ENCODE measurements at places on chromosomes 2 and 18.

GRCh38 chr18:6376433-6377229 is 38.1 kb downstream of the L3MBTL4 start:
- DNase-seq: no peak

- no peak for DNase-seq
Measured at GRCh38 chr2:209911486-209911885, 91.0 kb upstream of the RPE start.

GRCh38 chr18:34841891-34842290 is 131.8 kb downstream of the DTNA start:
- DNase-seq: no peak

DNA sequence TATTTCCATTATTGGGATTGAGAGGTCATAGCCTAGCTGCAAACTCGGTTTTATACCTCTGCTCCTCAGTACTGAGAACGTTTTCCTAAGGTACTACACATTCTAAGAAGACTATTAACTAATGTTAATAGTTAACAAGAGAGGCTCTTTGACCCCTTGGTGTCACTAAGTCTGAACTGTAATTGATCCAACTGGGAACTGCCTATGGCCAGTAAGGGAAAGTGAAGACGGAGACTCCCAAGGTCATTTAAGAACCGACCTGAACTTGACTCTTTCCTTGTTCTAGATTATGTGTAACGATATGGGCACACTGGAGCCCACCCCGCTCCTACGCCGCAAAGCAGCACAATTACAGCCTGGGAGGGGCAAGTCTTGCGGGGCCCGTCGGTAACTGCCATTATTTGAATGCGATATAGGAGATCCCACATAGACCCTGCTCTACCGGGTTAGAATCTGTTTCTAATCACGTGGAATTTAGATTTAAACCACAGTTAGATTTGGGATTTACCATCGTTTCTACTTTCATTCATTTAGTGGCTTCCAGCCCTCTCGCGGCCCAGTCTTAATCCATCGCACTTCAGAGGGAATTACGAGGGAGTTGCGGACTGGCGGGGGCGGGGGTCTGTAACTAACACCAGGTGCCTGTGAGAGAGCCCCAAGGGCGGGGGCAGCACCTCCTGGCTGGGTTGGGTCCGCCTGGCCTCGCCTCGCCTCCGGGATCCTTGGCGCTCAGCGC is 84.1 kb upstream of the EPB41L3 start:
- DNase-seq: no peak
